Peyer's patch (tissue), 4 donors: ENCODE measurements at places on chromosomes 3 and 15. TPM values are rescaled to one million over a fixed set of nuclear protein-coding genes. Genes with fewer than 3 reads are reported as not detected.

The TIGIT gene
- not detected for total RNA-seq

GRCh38 chr3:25041871-25042584, 386.0 kb upstream of the RARB start:
- DNase-seq: no peak
- no peaks in the 10 kb centered on the region for H3K36me3 ChIP-seq
- no peak overlapping the region for H3K4me3 ChIP-seq
- no peaks in the 10 kb centered on the region for H3K27me3 ChIP-seq
- H3K27ac ChIP-seq: no peak overlapping the region
- no peaks in the 10 kb centered on the region for H3K4me1 ChIP-seq

- DNase-seq: no peak
- H3K36me3 ChIP-seq: no peaks in the 10 kb centered on the region
- H3K27ac ChIP-seq: no peak overlapping the region
- no peaks in the 10 kb centered on the region for H3K4me1 ChIP-seq
Measured at GRCh38 chr3:189638276-189639031, 7.3 kb downstream of the TP63 start.

The GOLGA6B gene
- total RNA-seq: not detected

- no peaks in the 10 kb centered on the region for H3K27me3 ChIP-seq
- no peaks in the 10 kb centered on the region for H3K36me3 ChIP-seq
- no peak overlapping the region for H3K4me3 ChIP-seq
- no peak overlapping the region for H3K27ac ChIP-seq
Measured at GRCh38 chr3:42539871-42540714, 37.6 kb downstream of the VIPR1 start.

GRCh38 chr3:20523293-20523692, 337.3 kb upstream of the SGO1 start:
- no peaks in the 10 kb centered on the region for H3K27me3 ChIP-seq
- no peaks in the 10 kb centered on the region for H3K36me3 ChIP-seq
- no peak overlapping the region for H3K4me3 ChIP-seq
- DNase-seq: no peak

DNA sequence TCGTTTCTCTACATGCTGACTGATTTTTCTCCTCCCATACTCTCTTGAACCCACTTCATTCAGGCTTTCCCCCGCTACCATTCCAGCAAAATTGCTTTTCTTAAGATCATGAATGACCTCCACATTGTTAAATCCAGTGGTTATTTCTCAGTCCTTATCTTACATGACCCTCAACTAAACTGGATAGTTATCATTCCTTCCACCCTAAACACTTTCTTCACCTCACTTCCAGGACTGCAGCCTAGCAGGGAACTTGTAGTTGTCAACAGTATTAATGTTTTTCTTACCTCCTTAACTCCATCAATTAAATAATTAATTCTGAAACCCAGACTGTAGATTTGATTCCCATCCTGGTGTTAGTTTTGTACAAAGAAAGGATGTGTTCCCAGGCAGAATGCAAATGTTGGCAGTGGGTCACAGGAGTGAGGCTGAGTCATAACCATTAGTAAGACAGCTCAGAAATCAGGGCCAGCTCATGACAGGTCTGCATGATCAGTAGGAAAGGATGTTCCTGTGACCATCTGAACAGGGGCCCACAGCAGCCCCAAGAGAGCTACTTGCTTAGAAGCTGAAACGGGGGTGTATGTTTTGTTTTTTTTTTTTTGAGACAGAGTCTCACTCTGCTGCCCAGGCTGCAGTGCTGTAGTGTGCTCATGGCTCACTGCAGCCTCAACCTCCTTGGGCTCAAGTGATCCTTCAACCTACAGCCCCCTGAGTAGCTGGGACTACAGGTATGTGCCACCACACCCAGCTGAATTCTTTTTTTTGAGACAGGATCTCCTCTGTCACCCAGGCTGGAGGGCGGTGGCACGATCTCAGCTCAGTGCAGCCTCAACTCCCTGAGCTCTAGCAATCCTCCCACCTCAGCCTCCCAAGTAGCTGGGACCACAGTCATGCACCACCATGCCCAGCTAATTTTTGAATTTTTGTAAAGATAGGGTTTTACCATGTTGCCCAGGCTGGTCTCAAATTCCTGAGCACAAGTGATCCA, 9.1 kb downstream of the BCL2L10 start:
- no peaks in the 10 kb centered on the region for H3K27me3 ChIP-seq
- H3K36me3 ChIP-seq: no peaks in the 10 kb centered on the region
- H3K27ac ChIP-seq: no peak overlapping the region
- H3K4me3 ChIP-seq: no peak overlapping the region

GRCh38 chr3:48991851-48992545, 2.0 kb downstream of the P4HTM start:
- no peak overlapping the region for H3K27ac ChIP-seq
- peaks cover 15% of the 10 kb centered on the region for H3K4me1 ChIP-seq
- no peak overlapping the region for H3K4me3 ChIP-seq

DNA sequence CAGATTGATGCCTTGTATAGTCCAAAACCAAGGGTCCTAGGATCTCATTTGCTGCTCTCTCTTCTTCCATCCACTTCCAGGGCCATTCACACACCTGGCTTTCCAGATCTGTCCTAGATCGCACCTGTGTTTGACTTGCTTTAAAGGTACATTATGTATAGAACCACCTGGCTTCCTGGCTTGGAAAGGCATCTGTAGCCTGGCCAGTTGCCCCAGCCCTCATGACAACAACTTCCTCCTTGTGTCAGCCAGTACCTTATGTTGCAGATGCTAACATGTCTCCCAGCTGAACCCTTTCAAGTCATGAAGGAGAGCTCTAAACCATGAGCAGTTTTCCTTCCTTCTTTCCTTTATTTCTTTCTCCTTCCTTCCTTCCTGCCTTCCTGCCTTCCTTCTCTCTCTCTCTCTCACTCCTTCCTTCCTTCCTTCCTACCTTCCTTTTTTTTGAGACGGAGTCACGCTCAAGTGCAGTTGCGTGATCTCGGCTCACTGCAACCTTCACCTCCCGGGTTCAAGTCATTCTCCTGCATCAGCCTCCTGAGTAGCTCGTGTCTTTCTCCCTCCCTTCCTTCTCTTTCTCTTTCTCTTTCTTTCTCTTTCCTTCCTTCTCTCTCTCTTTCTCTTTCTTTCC, 2.5 kb upstream of the HTR3C start:
- H3K27me3 ChIP-seq: no peaks in the 10 kb centered on the region
- no peak for DNase-seq
- no peak overlapping the region for H3K27ac ChIP-seq
- H3K4me1 ChIP-seq: no peaks in the 10 kb centered on the region
- H3K4me3 ChIP-seq: no peak overlapping the region
- H3K36me3 ChIP-seq: no peaks in the 10 kb centered on the region

The FAM107A gene
- total RNA-seq: 21.7 TPM

DNA sequence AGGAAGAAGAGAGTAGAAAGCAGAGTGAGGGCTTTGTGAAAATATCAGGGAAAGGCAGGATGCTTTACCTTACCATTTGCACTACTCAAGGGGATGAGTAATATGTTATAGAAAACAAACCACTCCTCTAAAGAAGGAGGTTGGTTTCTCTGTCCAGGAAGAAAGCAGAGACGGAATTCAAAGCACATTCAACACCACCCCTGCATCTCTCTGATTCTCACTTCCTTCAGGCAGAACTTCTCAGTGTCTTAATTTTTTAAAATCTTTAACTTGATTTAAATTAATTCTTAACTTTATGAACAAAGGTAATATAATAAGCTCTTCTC, 82.4 kb downstream of the NR2F2 start:
- no peak overlapping the region for H3K4me3 ChIP-seq
- no peak for DNase-seq
- peaks cover 3% of the 10 kb centered on the region for H3K4me1 ChIP-seq
- H3K27ac ChIP-seq: no peak overlapping the region
- no peaks in the 10 kb centered on the region for H3K36me3 ChIP-seq

DNA sequence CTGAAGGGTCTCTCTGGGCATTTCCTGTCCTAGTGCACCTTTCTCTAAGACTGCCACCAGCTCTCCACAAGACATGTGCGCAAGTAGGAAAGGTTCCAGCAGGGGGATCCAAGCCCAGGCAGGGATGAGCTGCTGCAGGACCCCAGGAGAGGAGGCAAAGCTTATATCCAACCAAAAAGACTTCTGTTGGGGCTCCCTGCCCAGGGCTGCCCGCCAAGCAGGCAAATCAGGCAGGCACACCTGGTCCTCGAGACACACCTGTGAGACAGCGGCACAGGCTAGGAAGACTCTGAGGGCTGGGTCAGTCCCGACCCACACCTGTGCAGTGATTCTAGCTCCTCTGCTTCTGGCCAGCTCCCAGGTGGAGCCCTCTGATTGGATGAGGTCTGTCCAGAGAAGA, 80.6 kb downstream of the MYLK start:
- no peaks in the 10 kb centered on the region for H3K36me3 ChIP-seq
- H3K27me3 ChIP-seq: no peaks in the 10 kb centered on the region
- H3K4me1 ChIP-seq: no peaks in the 10 kb centered on the region
- no peak overlapping the region for H3K4me3 ChIP-seq
- no peak overlapping the region for H3K27ac ChIP-seq
